ENCODE measurements at places on chromosomes 5 and 9. TPM values are rescaled to one million over a fixed set of nuclear protein-coding genes. Genes with fewer than 3 reads are reported as not detected.

Gene SEPTIN8
- total RNA-seq, result 43.0 TPM

Gene TAS2R1
- total RNA-seq, result not detected

Gene WDR38
- not detected for total RNA-seq

Gene EGR1
- 11.8 TPM for total RNA-seq

Gene HTR1A
- total RNA-seq, result not detected

Gene NR5A1
- not detected for total RNA-seq

Gene PRDM9
- not detected for total RNA-seq

Gene SPATA31E1
- not detected for total RNA-seq

Gene AGPAT2
- 110 TPM for total RNA-seq

GRCh38 chr9:6788162-6789016, 30.6 kb downstream of the KDM4C start:
- DNase-seq, result no peak

DNA sequence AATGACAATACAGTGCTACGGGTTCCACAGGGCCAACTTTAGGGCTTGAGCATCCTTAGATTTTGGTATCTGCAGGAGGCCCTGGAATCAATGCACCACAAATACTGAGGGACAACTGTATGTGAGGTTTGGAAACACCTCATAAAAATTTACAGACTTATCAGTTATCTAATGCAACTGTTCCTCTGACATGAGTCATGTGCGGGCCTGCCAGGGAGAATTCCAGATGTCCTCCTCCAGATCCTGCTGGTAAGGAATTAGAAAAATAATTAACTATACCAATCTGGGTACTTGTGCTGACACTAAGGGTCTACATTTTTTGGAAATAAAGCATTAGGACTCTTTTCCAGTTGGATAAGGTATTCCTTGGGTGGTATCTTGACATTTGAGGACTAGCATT, 333.3 kb downstream of the ARRDC3 start:
- DNase-seq, result no peak

GRCh38 chr9:112059145-112059965, 115.7 kb downstream of the SUSD1 start:
- DNase-seq, result peak; percentile 24

DNA sequence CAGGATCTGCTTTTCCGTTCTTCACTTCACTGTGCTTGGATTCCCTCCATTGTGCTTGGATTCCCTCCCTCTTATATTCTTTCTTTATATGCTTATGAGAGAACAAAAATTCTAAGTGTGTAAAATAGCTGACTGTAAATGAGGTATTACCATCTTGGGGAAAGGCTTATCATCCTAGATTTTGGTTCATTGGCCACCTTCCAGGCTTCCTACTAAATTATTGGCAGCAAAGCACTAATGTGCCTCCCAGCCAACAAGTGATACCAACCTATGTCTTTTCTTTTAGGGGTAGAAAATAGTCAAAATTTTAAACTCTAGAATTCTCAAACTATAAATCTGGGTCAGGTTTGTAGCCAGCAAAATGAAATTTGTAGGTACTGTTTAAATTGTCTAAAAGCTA, 52.7 kb downstream of the NDUFAF2 start:
- no peak for DNase-seq

- no peak for DNase-seq
Observed at GRCh38 chr9:134283692-134284265, 42.5 kb upstream of the RXRA start.

DNA sequence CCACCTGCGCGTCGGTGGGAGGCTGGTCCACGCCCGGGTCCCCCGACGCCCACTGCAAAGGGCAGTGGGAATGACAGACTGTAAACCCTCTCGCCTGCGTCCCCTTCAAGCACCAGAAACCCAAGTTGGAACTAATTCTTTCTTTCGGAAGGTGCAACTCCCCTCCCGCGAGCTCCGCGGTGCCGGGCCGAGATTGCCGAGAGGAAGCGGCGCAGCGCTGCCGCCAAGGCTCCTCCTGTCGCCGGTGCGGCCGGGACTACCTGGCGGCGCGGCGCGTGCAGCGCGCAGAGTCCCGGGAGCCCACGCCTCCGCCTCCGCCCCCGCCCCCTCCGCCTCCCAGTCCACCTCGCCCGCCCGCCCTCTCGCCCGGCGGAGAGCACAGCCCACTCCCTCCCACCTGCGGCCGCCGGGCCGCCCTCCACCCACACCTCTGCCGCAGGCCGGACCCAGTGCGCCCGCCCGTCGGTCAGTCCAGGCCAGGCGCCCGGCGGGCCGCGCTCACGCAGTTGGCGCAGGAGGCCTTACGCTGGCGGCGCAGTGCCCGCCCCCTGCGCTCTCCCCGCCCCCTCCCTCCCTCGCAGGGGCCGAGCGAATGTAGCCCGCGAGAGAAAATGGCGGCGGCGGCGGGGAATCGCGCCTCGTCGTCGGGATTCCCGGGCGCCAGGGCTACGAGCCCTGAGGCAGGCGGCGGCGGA, at the start of gene MAP3K1:
MAP3K1 (plus strand) TSS at position 587 of the 695 bp plus-strand sequence; CDS start at position 612, 25 bp downstream.
- peak; percentile 90 for DNase-seq

- DNase-seq, result no peak
Observed at GRCh38 chr9:29564564-29564963, 1991.3 kb upstream of the C9orf72 start.
